Stimulated activated CD4-positive, alpha-beta T cell treated with anti-CD3 and anti-CD28 coated beads, Interleukin-1b, Interleukin-23, amount 100 ng/mL, for 1 hour (primary cell): ENCODE measurements at places on chromosomes 2 and 18.

GRCh38 chr2:165655661-165656060, 138.4 kb downstream of the GALNT3 start:
- DNase-seq: no peak

- DNase-seq: no peak
Observed at GRCh38 chr2:119683713-119684443, 4.9 kb downstream of the TMEM177 start.

GRCh38 chr2:165471349-165471950, 2.0 kb downstream of the CSRNP3 start:
- no peak for DNase-seq

DNA sequence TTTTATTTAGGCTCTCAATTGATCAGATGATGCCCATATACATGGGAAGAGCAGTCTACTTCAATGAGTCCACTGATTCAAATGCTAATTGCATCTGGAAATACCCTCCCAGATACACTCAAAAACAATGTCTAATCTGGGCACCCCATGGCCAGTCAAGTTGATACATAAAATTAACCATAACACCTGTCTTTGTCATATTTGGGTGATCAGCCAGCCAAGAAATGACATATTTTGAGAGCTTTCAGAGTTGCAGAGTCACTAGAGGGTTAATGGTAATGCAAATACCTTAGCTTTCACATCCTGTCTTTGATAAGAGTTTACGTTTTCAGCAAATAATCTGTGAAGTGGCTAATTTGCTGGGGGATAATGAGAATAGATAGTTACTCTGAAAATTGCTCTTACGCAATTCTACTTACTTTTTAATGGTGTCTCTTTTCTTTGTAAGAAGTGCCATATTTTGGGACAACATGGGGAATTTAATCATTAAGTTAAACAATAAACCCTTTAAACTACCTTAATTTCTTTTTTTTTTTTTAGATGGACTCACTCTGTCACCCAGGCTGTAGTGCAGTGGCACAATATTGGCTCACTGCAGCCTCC, 49.1 kb downstream of the CCDC195 start:
- DNase-seq: no peak
